ENCODE measurements at places on chromosomes 11 and 22.

- peak; percentile 14 for DNase-seq
Observed at GRCh38 chr11:44968510-44968909, 17.8 kb upstream of the TP53I11 start.

- DNase-seq = peak; percentile 41
Observed at GRCh38 chr22:20589614-20590476, 82.4 kb downstream of the MED15 start.

- no peak for DNase-seq
Observed at GRCh38 chr22:40050258-40050657, 55.5 kb downstream of the FAM83F start.

- no peak for DNase-seq
Observed at GRCh38 chr11:13051257-13051656, 42.1 kb downstream of the RASSF10 start.

DNA sequence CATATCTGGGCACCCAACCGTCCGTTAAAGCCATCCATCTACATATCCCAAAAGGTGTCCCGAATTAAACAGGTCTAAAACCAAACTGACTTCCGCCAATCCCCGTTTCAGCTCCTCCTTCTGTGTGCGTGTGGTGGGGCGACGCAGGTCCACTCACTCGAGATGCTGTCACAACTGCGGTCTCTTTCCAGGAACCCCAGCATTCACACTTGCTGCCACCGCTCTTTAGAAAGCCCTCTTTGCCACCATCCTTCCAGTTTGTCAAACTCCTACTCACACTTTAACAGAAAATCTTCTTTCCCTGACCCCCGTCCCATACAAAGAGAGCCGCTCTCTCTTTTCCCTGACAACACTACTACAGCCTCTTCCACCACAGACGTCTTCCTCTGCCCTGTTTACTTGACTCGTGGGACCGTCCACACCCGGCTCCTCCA lies 467 bp downstream of the ESS2 start:
- peak; percentile 93 for DNase-seq

DNA sequence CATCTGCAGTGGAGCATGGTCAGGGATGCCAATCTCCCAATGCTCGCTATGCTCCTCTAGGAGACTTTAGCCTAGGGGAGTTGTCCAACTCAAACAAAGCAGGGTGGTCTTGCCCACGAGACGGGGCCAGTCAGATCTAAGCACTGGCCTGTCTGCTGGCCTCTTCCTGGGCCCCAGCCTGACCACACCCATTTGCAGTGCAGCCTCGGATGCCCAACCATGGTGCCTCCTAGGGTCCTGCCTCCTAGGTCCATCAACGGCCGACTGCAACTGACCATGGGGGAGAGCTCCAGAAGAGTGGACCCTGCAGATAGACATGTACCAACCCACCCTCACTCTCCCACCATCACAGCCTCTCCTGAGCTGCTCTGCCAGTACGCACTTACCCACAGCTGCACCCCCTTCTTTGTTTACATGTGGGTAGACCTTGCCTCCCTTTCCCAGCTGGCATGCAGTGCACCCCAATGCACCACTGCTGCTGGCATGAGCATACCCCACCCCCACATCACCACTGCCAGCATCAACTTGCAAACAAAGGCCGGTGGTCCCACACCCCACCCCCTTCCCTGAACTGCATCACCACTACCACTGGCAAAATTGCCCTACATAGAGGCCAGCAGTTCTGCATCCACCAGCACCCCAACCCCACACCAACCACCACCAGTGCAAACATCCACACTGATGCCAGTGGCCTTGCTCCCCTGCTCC lies 27.6 kb upstream of the ARL14EP start:
- DNase-seq = no peak

GRCh38 chr22:19631899-19632667 lies 82.2 kb upstream of the SEPTIN5 start:
- peak; percentile 88 for DNase-seq

DNA sequence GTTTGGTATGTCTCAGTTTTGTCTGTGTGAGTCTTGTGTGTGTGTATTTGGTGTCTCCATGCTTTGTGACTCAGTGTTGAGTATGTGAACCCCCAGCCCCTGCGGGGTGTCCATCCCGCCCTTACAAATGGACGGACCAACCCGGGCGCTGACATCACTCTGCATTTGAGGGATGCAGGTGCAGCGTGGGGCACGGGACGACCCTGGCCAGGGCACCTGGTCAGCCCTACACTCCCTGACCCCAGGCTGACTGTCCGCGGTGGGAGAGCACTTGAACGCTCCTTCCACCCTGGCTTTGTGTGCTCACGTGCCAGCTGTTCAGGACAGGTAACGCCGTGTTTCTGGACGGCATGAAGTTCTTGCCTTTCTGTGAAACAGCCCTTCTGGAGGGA lies 369.0 kb downstream of the BRD1 start:
- no peak for DNase-seq

GRCh38 chr11:117979481-117980211 lies 6.5 kb upstream of the IL10RA start:
- no peak for DNase-seq

DNA sequence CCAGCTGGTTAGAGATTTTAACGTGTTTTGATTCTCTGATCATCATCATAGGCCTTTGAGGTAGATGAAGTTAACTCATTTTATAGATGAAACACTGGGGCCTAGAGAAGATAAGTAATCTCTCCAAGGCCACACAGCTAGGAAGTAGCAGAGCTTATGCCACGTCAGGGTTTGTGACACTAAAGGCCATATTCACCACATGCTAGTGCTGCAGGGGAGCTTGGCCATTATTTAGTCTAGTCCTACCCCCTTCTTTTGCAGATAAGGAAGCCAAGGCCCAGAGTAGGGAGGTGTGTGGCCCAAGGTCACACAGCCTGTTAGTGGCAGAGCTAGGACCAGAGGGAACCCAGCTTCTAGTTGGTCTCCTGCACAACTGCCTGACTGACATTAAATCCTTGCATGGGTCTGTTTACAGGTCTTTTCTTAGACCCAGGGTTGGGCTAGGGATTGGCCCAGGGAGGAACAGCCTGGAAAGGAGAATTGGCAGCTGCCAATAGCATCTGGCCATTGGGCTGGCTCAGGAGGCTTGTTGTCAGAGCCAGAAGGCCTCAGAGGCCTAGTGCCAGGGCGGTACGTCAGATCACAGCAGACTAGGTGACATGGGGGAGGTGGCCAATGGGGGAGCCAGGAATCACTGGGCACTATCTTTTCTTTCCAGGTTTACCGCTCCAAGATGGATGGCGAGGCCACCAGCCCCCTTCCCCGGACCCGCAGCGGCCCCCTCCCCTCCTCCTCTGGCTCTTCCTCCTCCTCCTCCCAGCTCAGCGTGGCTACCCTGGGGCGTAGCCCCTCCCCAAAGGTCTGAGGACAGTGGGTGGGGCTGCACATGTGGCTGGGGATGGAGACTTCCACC lies 36.0 kb downstream of the PHLDB1 start:
- DNase-seq = no peak

DNA sequence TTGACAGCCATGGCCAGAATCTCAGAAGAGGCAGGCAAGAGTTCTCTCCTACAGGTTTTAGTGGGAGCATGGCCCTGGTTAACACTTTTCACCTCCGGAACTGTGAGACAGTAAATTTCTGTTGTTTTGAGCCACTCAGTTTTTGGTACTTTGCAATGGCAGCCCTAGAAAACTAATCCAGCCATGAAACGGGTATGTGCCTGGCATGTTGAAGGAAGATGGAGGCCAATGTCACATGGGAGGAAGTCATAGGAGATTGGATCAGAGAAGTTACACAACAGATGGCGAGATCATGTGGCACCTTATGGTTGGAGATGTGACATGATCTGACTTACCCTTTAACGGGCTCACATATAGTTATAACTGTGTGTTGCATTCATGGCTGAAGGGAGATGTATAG lies 63.2 kb upstream of the EED start:
- no peak for DNase-seq

- DNase-seq = peak; percentile 65
Observed at GRCh38 chr22:46001426-46002106, 24.6 kb upstream of the WNT7B start.

GRCh38 chr11:123107945-123108495 lies 46.1 kb upstream of the HSPA8 start:
- DNase-seq = no peak

DNA sequence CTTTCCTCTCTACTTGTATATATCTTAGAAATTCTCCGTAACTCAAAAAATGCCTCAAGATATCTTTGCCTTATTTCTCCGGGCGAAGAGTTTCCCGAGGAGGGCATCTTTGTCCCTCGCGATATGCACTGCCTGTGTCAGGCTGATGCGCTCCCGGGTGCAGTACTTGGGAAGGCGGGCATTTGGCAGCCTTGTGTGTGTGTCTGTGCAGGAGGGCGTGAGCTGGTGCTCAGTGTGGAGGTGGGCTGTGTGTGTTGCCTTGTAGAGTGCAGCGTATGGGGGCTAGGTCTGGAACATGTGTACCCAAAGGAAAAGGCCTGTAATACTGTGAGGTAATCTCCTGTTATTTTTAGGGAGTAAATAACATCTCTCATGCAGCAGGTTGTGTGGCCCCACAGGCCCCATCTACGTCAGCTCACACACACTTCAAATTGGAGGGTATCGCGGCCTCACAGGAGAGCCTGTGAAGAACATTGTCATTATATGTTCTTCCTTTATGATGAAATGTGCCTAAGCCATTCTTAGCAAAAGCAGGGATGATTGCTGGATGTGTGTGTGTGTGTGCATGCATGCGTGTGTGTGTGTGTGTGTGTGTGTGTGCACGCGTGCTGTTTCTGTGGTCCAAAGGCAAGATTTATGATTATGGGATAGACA lies 77.5 kb downstream of the KCNJ1 start:
- no peak for DNase-seq

- no peak for DNase-seq
Observed at GRCh38 chr11:22466351-22466750, 128.2 kb downstream of the SLC17A6 start.

DNA sequence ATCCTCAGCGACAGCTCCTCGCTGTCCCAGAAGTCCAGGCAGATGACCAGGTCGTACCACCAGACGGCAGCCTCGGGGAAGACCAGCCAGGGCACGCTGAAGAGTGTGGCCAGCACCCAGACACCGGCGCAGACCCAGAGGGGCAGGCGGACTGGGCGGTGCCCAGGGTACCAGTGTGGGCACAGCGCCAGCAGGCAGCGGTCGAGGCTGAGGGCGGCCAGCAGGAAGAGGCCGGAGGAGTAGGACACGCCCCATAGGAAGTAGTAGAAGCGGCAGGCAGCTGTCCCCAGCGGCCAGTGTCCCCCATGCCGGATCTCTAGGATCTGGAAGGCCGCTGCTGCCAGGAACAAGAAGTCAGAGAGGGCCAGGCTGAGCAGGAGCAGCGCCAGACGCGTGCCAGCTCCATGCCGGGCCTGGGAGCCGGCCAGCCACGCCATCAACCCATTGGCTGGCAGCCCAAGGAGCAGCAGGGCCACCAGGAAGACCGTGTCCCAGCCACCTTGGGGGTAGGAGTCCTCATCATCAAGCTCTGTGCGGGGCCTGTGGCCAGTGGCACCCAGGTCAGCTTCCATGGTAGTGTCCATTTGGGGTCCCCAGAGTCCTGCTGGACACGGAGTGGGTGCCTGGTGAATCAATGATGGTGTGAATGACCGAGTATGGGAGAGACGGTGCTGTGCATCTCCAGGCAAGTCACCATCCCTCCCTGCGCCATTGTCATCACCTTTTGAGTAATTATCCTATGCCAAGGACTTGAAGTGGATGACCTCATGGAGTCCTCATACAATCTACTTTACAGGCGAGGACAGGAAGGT lies at the start of gene GPR152:
TSS of gene GPR152 (minus strand) at position 589 of the 812 bp plus-strand sequence. CDS start at position 584, 5 bp downstream.
- peak; percentile 80 for DNase-seq

DNA sequence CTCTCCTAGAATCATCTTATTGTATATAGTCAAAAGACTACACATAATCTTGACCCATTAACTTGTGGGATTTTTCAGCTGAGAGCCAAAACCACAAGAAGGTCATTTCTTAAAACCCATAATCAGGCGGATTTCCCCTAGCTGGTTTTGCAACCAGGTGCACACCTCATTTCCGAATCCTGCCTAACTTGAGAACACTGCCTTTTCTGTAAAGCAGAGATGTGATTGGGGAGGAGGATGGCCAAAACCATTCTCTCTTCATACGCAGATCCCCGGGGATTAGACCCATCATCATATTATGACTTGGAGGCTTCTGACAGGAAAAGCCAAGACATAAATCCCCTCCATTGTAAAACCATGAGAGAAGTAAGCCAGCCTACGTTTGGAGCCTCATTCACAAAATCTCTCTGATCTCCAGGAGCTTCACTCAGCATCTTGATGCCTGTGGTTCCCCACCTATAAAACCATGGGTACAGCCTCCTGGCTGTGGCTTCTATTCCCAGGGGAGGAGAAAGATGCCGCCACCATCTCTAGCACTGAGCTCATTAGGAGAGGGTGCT lies 191.3 kb downstream of the KIF18A start:
- no peak for DNase-seq

GRCh38 chr11:33419924-33420323 lies 162.7 kb downstream of the HIPK3 start:
- DNase-seq = no peak

- no peak for DNase-seq
Observed at GRCh38 chr11:80831374-80831773, 1390.5 kb upstream of the TENM4 start.

DNA sequence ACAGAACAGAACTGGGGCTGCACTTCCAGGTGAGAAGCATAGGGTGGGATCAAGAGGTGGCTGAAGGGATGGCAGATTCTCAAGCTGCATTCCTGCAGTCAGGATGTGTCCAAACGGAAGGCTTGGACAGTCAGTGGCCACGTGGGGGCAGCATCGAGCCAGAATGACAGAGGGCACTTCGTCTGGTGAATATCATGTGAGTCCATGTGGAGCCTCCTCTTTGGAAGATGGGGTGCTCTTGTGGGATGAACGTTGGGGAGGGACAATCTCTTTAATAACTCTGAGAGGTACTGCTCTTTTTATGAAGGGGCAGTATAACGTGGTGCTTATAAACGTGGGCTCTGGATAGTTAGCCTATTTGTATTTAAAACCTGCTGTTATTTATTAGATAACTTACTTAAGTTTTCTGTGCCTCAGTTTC lies 154.9 kb upstream of the NAV2 start:
- DNase-seq = peak; percentile 93

GRCh38 chr11:77558380-77558779 lies 31.4 kb upstream of the AQP11 start:
- DNase-seq = peak; percentile 45

DNA sequence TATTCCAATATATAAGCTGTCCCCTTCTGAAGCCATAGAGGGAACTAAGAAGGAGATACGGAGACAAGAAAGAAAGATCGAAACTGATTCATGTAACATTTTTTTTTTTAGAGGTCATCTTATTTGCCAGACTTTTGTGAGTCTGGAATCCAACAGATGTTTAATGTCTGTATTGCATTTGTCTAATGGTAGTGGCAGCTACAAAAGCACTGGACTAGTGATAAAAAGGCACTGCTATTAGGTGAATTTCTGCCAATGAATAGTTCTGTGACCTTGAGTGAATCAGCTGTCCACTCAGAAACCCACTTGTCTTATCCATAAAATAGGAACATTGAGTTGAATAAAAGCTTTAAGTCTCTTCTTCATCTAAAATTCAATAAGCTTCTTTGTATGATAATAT lies 25.8 kb upstream of the LUZP2 start:
- no peak for DNase-seq

- DNase-seq = peak; percentile 8
Observed at GRCh38 chr22:23899042-23899745, 5.0 kb downstream of the MIF start.
